ENCODE measurements at places on chromosomes 2 and 18.

GRCh38 chr2:31581124-31581795 lies 522 bp upstream of the SRD5A2 start:
- DNase-seq = no peak

DNA sequence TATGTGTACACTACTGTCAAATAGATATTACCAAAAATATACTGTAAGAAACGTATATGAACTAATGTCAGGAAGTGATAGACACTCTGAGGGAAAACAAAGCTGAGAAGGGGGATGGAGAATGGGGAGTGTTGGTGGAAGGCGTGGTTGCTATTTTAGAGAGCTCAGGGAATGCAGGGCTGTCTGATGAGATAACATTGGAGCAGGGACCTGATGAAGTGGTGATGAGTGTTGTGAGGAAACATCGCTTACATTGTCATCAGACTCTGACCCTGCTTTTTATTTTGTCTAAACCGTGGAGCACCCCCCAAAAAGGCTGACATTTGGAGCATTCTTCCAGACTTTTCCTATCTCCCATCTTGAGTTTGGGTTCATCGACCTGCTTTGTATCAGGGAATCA lies 194.7 kb downstream of the LTBP1 start:
- DNase-seq = no peak

DNA sequence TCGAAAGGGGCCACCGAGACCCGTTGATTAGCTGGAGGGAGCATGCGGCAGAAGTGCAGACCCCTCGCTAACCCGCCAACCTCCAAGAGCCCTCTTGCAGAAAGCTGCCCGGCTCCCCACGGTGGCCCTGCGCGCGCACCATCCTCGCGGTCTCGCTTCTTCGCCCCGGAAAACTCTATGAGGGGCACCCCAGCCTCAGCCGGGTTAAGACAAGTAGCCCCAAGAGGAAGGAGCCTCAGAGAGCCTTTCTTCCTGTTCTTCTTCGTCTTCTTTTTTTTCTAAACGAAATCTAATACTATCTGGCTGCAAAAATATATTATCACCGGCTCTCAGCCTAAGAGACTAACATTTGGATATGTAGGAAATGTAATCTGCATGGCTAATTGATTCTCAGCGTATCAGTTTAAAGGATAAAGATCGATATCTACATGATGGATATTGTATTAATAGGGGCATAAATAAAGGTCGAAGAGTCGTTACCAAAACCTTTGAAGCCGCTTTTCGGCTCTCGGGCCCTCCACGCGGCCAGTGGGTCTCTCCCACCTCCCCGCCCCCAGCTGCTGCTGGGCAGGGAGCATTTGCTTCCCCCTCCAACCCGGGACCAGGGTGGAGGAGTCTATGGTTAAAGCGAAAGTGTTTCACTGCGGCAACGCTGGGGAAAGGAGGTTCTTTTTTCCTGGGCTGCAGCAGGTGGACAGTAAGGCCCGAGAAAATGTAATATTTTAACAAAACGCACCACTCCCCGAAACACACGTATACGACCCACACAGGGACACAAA lies 6.1 kb upstream of the PAX3 start:
- no peak for DNase-seq

DNA sequence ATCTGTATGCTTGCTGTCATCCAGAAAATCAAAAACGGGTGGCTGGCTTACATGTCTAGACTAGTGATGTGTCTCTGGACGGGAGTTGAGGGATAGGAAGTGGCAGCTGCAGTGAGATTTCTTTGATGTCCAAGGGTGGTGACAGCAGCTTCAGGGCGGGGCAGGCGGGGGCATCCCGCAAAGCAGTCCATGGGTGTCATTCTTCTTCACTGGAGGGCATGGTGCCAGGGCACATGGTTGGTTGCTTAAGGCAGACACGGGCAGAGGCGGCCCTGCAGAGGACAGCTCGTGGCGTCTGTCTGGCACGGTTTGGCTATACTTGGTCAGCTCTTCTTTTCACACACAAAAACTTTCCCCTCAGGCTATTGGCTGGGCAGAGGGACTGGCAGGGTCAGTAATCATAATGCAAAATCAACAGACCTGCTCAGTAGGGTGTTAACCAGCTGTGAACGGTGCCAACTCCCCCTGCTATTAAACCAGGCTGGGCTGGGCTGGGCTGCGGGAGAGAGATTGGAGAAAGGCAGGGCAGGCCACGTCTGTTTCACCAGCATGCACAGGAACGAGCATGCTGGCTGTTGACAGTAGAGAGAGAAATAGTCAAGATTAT lies 63.7 kb downstream of the COL4A3 start:
- DNase-seq = peak; percentile 71

DNA sequence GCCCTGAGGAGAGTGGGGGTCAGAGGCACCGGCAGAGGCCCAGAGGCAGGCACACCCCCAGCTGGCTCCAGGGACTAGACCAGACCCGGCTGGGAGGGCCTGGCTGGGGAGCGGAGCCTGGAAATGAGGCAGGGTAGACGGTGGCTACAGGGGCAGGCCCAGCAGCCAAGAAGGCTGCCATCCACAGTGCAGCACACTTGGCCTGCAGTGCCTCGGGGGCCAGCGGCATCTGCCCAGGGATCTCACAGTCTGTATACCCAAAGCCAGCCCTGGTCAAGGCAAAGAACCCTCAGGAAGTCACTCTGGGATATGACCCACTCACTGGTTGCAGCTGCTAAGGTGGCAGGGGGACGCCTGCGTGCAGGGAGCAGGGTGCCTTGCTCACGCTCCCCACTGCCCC lies 17.8 kb downstream of the PER2 start:
- no peak for DNase-seq

DNA sequence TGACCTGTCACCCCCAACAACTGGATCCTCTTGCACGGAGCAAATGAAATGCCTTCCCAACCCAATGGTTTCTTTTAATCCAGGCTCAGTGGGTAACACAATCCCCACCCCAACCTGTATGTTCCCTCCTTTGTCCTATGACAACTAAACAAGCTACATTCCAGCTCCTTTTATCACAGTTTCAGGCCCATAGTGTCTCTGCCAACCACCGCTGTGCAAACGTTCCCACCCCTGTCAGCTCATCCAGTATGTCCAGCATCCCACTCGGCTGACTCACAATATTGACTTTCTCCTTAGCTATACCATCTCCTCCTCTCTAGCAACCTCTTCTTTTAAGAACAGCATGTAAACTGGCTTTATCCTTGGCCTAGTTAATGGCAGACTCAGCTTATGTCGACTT lies 117.9 kb upstream of the PPP1CB start:
- DNase-seq = peak; percentile 99

DNA sequence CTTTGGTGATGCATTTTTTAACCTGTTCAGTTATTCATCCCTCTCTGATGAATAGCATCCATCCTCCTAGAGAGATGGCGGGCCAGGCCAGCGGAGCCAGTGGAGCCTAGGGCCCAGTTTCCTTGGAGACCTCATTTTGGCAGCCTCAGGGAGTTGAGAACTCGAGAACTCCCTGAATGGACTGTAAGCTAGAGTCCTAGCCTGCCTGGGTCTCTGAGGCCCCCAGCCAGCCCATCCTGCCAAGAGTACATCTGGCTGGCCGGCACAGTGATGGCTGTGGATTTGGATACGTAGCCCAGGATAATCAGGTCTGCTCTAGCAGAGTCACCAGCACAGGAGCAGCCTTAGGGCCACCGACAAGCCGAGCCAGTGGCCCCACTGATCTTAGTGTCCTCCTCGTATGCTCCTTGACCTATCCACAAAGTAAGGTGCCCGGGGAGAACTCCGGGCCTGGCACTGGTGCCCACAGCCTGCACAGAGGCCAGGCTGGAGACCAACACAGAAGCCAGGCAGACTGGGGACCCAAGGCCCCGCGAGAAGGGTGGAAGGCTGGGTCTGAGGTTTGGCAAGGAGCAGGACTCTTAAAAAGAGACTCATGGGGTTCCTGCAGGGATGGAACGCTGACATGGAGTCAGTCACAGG lies 110.5 kb upstream of the MCFD2 start:
- no peak for DNase-seq

DNA sequence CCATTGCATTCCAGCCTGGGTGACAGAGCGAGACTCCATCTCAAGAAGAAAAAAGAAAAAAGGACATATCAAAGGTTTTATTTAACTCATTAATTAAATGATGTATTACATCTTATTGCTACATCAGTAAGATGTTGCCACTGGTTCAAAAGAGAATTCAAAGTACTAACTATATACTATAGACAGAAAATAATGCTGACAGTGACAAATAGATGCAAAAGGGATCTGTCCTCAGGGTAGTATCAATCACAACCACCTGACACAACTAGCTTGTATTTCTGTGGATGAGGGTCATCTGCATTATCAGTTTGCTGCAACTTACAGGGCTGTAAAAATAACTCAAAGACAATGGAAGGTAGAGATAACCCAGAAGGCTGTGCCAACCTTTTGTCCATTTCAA lies 16.4 kb upstream of the CREG2 start:
- DNase-seq = no peak

GRCh38 chr2:189304360-189304759 lies 124.8 kb upstream of the COL5A2 start:
- DNase-seq = no peak

GRCh38 chr2:239824046-239824694 lies 201.0 kb downstream of the NDUFA10 start:
- peak; percentile 62 for DNase-seq

Measured in epithelial cell of esophagus (primary cell).